ENCODE measurements at places on chromosomes 4 and X. TPM values are rescaled to one million over a fixed set of nuclear protein-coding genes. Genes with fewer than 3 reads are reported as not detected.

PPEF2 gene
- total RNA-seq = not detected

MTTP gene
- not detected for total RNA-seq

UNC5C gene
- 2.0 TPM for total RNA-seq

CFP gene
- 0.15 TPM for total RNA-seq

GUCY2F gene
- total RNA-seq = 0.08 TPM

MAGEC1 gene
- total RNA-seq = not detected

TLR3 gene
- 0.60 TPM for total RNA-seq
